ENCODE measurements at places on chromosomes 4 and X. TPM values are rescaled to one million over a fixed set of nuclear protein-coding genes. Genes with fewer than 3 reads are reported as not detected.

- H3K4me3 ChIP-seq = no peak overlapping the region
- H3K27ac ChIP-seq = no peak overlapping the region
- no peak for DNase-seq
These were observed 108.0 kb upstream of the TLL1 start for GRCh38 chr4:165765053-165765452.

ANAPC10 gene
- 38.0 TPM for total RNA-seq

DNA sequence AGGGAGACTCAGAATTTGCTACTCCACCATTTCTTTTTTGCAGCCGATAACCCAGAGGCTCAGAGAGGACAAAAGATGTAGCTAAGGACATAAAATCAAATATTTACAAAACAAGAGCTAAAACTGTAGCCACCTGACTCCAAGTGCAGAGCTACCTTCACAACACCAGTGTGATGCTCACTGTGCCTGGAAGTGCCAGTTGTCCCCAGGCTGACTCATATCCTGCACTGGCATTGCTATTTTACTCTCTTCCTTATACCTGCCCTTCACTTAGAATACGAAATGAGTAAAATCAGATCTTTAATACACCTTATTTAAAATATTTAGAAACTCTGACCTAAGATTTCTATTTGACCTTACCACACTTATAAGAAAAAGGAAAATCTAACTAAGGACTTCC lies 39.5 kb downstream of the SLC7A11 start:
- no peak overlapping the region for H3K27ac ChIP-seq
- H3K27me3 ChIP-seq = no peaks in the 10 kb centered on the region
- no peak for DNase-seq
- no peak overlapping the region for H3K4me3 ChIP-seq
- H3K4me1 ChIP-seq = no peaks in the 10 kb centered on the region
- no peaks in the 10 kb centered on the region for H3K36me3 ChIP-seq

DNA sequence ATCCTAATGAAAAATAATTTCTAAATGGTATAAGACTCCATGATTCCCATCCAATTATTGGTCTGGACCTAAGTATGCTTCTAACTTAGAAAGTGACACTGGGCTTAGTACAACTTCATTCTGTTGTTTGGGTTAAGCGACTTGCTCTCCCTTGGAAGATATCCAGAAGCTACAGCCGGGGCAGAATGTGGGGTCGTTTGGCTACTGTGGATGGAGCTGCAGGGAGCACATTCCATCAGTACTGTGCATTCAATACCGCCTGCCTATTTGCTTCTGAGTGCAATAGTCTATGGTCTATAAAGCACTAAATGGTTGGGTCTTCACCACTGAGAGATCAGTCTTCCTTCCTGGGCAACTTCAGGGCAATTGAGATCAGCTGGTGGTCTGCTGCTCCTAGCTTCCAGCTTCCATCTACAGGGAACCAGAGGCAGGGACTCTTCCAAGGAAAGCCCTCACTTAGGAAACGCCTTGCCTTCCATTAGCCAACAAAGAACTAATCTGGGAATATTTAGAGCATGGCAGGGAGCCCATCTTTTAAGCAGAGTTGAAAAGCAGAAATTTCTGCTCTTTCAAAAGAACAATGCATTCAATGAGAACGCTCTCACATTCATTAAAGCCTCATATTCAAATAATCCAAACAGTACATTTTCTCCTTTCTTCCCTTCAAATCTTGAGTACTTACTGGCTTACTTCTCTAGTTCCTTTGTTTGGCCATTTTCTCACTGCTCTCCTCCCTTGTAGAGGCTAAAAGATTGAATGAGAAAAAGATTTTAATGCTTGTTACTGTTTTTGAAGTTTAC lies 1049.9 kb upstream of the TENM3 start:
- no peak for DNase-seq
- H3K36me3 ChIP-seq = no peaks in the 10 kb centered on the region
- H3K27me3 ChIP-seq = no peaks in the 10 kb centered on the region

CSAG2 gene
- total RNA-seq = not detected

DNA sequence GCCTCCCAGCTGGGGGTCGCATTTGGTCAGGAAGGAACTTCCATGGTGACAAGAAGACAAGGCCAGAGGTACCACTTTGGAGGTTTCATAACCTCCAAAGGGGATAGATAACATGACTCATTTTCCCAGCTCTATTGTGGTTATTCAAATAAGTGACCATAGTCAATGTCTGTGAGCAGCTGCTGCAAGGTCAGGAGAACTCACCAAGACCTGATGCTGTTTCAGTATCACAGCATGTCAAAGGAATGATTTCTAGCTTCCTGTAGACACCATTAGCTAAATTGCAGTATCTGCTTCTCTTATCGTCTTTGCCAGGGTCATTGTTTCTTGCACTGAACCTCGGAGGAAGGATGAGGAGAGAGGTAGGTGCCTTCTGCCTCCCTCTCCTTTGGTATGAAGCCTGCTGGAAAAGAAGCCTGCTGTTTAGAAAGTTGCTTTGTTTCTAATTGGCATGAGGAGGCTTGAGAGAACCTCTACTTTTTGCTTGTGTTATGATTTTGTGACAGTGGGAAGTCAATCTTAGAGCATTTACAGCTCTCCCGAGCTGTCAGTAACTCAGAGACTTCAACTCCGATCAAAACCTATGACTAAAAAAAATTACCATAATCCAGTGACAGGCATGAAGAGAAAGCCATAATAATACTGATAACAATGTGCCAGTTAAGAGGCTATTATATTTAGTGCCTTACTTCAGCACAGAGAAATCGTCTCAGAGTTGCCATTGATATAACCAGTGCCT lies 38.0 kb upstream of the GATB start:
- no peak overlapping the region for H3K27ac ChIP-seq
- no peaks in the 10 kb centered on the region for H3K36me3 ChIP-seq
- no peaks in the 10 kb centered on the region for H3K4me1 ChIP-seq
- no peak overlapping the region for H3K4me3 ChIP-seq
- no peaks in the 10 kb centered on the region for H3K27me3 ChIP-seq

PAGE2B gene
- total RNA-seq = not detected

XAGE3 gene
- total RNA-seq = not detected

- no peak for DNase-seq
- H3K27ac ChIP-seq = no peak overlapping the region
- no peaks in the 10 kb centered on the region for H3K36me3 ChIP-seq
- H3K4me1 ChIP-seq = no peaks in the 10 kb centered on the region
- H3K27me3 ChIP-seq = no peaks in the 10 kb centered on the region
These were observed 66.0 kb downstream of the FHDC1 start for GRCh38 chr4:153002110-153002509.

- no peak overlapping the region for H3K27ac ChIP-seq
- DNase-seq = no peak
- H3K27me3 ChIP-seq = no peaks in the 10 kb centered on the region
- no peaks in the 10 kb centered on the region for H3K36me3 ChIP-seq
- H3K4me1 ChIP-seq = no peaks in the 10 kb centered on the region
These were observed 82.6 kb upstream of the GYPA start for GRCh38 chr4:144223149-144223548.

DNA sequence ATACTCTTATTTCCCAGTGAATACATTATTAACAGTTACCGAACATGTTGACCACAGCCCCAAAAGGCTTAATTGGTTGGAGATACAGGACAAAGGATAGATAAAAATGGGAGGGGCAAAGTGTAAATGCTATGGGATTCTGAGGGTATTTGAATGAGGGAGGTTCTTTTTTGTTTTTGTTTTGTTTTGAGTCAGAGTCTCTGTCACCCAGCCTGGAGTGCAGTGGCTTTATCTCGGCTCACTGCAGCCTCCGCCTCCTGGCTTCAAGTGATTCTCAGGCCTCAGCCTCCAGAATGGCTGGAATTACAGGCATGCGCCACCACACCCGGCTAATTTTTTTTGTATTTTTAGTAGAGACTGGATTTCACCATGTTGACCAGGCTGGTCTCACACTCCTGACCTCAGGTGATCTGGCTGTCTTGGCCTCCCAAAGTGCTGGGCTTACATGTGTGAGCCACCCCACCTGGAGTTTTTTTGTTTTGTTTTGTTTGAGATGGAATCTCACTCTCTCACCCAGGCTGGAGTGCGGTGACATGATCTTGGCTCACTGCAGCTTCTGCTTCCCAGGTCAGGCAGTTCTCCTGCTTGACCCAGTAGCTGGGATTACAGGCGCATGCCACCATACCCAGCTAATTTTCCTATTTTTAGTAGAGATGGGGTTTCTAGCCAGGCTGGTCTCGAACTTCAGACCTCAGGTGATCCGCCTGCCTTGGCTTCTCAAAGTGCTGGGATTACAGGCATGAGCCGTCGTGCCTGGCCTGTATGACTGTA lies 9.0 kb downstream of the UBE2K start:
- no peaks in the 10 kb centered on the region for H3K36me3 ChIP-seq
- no peaks in the 10 kb centered on the region for H3K4me1 ChIP-seq
- H3K27ac ChIP-seq = no peak overlapping the region
- H3K4me3 ChIP-seq = no peak overlapping the region

DNA sequence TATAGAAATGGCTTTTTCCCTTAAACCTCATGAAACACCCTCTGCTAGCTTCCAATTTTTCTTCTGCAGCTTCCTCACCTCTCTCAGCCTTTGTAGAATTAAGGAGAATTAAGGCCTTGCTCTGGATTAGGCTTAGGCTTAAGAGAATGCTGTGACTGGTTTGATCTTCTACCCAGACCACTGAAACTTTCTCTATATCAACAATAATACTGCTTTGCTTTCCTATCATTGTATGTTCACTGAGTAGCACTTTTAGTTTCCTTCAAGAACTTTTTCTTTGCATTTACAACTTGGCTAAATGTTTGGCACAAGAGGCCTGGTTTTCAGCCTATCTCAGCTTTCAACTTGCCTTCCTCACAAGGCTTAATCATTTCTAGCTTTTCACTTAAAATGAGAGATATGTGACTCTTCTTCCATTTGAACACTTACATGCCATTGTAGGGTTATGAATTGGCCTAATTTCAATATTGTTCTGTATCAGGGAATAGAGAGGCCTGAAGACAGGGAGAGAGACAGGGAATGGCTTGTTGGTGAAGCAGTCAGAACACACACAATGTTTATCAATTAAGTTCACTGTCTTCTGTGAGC lies 28.2 kb downstream of the TMEM154 start:
- H3K27me3 ChIP-seq = no peaks in the 10 kb centered on the region
- no peaks in the 10 kb centered on the region for H3K36me3 ChIP-seq
- H3K4me1 ChIP-seq = no peaks in the 10 kb centered on the region
- H3K27ac ChIP-seq = no peak overlapping the region
- DNase-seq = no peak

- no peaks in the 10 kb centered on the region for H3K36me3 ChIP-seq
- H3K4me1 ChIP-seq = no peaks in the 10 kb centered on the region
- H3K4me3 ChIP-seq = no peak overlapping the region
- H3K27ac ChIP-seq = no peak overlapping the region
- no peak for DNase-seq
These were observed 87.1 kb upstream of the FAM9C start for GRCh38 chrX:13131396-13132137.

GRCh38 chrX:155188786-155189185 lies 27.5 kb upstream of the VBP1 start:
- DNase-seq = no peak
- H3K27me3 ChIP-seq = no peaks in the 10 kb centered on the region
- no peak overlapping the region for H3K27ac ChIP-seq
- no peak overlapping the region for H3K4me3 ChIP-seq
- no peaks in the 10 kb centered on the region for H3K4me1 ChIP-seq

IL21 gene
- not detected for total RNA-seq

DNA sequence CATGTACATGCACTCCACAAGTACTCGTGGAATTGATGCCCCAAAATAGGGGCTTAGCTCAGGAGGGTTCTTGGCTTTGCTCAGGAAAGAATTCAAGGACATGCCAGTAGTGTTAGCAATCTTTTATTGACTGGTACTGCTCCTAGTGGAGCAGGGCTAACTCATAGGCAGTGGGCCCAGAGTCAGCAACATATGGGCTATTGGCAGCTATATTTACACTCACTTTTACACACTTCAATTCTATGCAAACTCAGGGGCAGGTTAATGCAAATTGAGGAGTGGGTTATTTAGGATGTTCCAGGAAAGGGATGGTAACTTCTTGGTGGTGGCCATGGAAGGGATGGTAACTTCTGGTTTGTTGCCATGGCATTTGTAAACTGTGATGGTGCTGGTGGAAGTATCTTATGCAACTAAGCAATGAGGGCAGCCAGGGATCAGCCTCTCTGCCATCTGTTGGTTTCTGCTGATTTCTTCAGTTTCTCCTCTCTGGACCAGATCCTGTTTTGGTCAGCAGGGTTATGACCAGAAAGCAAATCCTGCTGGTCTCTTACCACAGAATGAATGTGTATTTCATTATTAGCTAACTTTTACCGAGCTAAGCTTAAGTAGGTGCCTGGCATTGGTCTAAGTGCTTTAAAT lies 69.2 kb upstream of the FAT1 start:
- no peak overlapping the region for H3K27ac ChIP-seq
- no peak for DNase-seq
- H3K27me3 ChIP-seq = no peaks in the 10 kb centered on the region
- H3K36me3 ChIP-seq = no peaks in the 10 kb centered on the region
- H3K4me1 ChIP-seq = no peaks in the 10 kb centered on the region

DUSP21 gene
- not detected for total RNA-seq

GRCh38 chr4:99457270-99457669 lies 22.1 kb upstream of the ADH7 start:
- H3K4me1 ChIP-seq = no peaks in the 10 kb centered on the region
- no peak overlapping the region for H3K27ac ChIP-seq
- no peaks in the 10 kb centered on the region for H3K36me3 ChIP-seq
- no peaks in the 10 kb centered on the region for H3K27me3 ChIP-seq
- no peak overlapping the region for H3K4me3 ChIP-seq

ATP2B3 gene
- total RNA-seq = not detected
